ENCODE measurements at places on chromosomes 16 and 17. TPM values are rescaled to one million over a fixed set of nuclear protein-coding genes. Genes with fewer than 3 reads are reported as not detected.
A peak's percentile ranks its signal among the peaks of the same experiment; 100 is the strongest.

The SECTM1 gene
- total RNA-seq: 3.1 TPM

The PPL gene
- 7.5 TPM for total RNA-seq

The ANKFY1 gene
- 16.7 TPM for total RNA-seq

The PRAC1 gene
- not detected for total RNA-seq

The MPP3 gene
- 36.2 TPM for total RNA-seq

The DNAI2 gene
- total RNA-seq: not detected

DNA sequence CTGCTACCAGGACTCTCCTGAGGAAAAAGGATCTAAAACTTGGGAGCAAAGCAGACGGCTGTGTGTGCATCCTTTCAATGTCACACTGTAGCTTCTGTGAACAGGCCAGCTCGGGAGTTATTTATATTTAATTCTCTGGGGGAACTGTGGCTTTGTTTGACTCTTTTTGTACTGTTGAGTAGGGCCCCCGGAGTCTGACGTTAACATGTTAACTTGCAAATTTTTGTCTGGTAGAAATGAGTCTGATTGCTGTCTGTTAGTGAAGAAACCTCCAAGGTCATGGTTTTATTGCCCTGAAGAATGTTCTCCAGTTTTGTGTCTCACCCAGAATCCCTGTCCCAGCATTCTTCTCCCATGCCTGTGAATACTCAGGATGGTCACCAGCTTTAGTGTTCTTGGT lies 14.2 kb upstream of the KCNG4 start:
- H3K27ac ChIP-seq: no peak overlapping the region
- H3K27me3 ChIP-seq: no peaks in the 10 kb centered on the region
- no peaks in the 10 kb centered on the region for H3K4me1 ChIP-seq
- H3K36me3 ChIP-seq: no peaks in the 10 kb centered on the region
- DNase-seq: no peak
- H3K4me3 ChIP-seq: no peak overlapping the region

- DNase-seq: no peak
- peaks cover 17% of the 10 kb centered on the region for H3K4me1 ChIP-seq
- no peak overlapping the region for H3K27ac ChIP-seq
- peaks cover 28% of the 10 kb centered on the region for H3K36me3 ChIP-seq
Observed at GRCh38 chr16:48287239-48287638, 39.9 kb upstream of the ABCC11 start.

- H3K27me3 ChIP-seq: no peaks in the 10 kb centered on the region
- DNase-seq: no peak
- H3K36me3 ChIP-seq: peaks cover 5% of the 10 kb centered on the region
- peak overlapping the region; percentile 82 for H3K4me3 ChIP-seq
Observed at GRCh38 chr17:75856062-75856756, 1.1 kb upstream of the WBP2 start.

DNA sequence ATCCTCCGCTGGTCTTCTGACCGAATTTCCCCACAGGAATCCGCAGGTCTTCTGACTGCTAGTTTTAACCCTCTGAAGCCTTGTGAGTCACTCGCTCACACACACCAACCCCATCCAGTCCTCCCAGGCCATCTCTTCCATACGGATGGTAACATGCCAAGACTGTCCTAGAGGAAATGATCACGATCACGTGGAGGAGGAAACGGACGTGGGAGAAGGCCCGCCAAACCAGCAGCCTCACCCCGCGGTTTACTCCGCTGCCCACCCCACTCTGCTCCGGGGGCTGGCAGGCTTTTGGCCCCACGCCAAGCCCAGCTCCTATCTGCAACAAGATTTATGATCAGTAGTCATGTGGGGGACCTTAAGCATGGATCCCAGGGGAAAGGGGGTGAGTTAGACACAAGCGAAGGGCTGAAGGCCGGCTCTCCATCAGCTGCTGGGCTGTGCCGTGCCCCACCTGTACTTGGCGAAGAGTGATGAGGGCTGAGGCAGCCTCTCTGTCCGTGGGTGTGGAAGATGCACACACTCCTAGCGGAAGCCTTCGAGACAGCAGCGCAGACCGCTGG lies 1.5 kb upstream of the FAAP100 start:
- peak overlapping the region; percentile 82 for H3K27ac ChIP-seq
- H3K4me3 ChIP-seq: peak overlapping the region; percentile 90
- no peaks in the 10 kb centered on the region for H3K27me3 ChIP-seq

DNA sequence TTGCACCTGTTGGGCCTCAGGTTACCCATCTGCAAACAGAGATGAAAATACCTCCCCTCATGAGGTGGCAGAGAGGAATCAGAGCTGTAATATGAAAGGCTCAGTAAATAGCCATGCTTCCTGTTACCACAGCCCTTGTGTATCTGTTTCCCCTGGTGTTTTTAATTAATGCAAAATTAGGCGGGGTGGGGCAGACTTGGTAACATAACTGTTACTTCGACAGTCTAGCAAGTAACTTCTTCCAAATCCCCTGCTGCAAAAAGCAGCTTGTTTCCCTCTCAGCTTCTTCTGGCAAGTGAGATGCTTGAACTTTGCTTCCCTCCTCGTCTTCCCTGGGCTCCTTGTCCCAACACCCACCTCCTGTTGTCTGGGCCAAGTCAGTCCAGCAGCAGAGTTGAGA lies 381.5 kb downstream of the CPPED1 start:
- H3K4me3 ChIP-seq: no peak overlapping the region
- no peaks in the 10 kb centered on the region for H3K4me1 ChIP-seq
- no peaks in the 10 kb centered on the region for H3K36me3 ChIP-seq
- no peaks in the 10 kb centered on the region for H3K27me3 ChIP-seq

DNA sequence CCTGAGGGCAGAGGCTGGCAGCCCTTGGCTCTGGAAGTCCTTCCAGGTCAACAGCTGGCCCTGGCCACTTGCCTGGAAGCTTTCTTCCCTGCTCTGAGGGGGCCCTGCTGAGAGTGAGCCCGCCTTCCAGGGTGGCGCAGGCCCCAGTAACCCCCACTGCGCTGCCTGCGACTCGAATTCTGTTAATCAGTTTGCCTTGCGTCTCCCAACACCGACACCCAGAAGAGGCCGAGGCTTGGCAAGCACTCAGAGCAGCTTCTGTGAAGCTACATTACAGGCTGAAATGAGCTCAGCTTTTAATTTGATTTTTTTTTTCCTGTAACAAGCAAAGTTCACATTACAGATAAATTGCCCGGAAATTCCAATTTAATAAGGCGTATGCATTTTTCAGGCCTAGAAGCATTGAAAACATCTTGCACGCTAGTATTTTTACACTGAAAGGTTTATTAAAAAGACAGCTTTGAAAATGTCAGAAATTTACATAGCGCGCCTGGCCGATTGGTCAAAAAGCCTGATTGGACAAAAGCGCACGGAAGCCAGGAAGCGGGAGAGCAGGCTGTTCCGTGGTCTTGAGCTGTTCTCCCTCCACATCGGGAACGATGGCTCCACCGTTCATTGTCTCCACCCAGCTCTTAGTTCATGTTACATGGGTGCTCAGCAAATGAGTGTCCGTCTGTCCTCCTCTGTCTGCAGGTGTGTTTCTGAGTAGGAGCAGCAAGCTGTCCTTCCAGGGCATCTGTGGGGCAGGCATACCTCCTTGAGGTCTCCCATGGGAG lies 65.5 kb upstream of the HSBP1 start:
- H3K27ac ChIP-seq: no peak overlapping the region
- no peaks in the 10 kb centered on the region for H3K36me3 ChIP-seq
- no peaks in the 10 kb centered on the region for H3K4me1 ChIP-seq
- H3K4me3 ChIP-seq: no peak overlapping the region
- no peak for DNase-seq

- no peaks in the 10 kb centered on the region for H3K27me3 ChIP-seq
- no peak for DNase-seq
- H3K27ac ChIP-seq: no peak overlapping the region
- no peak overlapping the region for H3K4me3 ChIP-seq
- no peaks in the 10 kb centered on the region for H3K4me1 ChIP-seq
- H3K36me3 ChIP-seq: no peaks in the 10 kb centered on the region
Observed at GRCh38 chr16:48524348-48525200, 85.4 kb downstream of the N4BP1 start.

GRCh38 chr16:22355487-22355908 lies 18.9 kb downstream of the CDR2 start:
- H3K27ac ChIP-seq: no peak overlapping the region
- H3K4me1 ChIP-seq: no peaks in the 10 kb centered on the region
- H3K27me3 ChIP-seq: no peaks in the 10 kb centered on the region
- DNase-seq: no peak

DNA sequence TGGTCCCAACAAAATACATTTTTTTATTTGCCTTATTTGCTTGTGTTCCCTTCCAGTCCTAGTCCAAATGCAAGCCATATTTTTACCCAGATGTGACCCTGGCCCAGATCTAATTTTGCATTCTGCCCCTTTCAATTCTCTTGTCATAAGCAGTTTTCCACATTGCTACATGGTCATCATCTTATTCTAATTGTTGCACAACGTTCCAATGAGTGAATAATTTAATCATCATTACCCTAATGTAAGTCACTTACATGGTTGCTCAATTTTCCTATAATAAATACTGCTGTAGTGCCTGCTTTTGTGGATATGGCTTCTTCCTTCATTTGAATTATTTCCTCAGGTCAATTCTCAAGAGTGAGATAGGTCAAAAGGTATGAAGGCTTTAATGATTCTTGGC lies 12.8 kb downstream of the RSAD1 start:
- H3K36me3 ChIP-seq: no peaks in the 10 kb centered on the region
- no peak for DNase-seq
- H3K4me1 ChIP-seq: no peaks in the 10 kb centered on the region
- H3K27me3 ChIP-seq: no peaks in the 10 kb centered on the region

DNA sequence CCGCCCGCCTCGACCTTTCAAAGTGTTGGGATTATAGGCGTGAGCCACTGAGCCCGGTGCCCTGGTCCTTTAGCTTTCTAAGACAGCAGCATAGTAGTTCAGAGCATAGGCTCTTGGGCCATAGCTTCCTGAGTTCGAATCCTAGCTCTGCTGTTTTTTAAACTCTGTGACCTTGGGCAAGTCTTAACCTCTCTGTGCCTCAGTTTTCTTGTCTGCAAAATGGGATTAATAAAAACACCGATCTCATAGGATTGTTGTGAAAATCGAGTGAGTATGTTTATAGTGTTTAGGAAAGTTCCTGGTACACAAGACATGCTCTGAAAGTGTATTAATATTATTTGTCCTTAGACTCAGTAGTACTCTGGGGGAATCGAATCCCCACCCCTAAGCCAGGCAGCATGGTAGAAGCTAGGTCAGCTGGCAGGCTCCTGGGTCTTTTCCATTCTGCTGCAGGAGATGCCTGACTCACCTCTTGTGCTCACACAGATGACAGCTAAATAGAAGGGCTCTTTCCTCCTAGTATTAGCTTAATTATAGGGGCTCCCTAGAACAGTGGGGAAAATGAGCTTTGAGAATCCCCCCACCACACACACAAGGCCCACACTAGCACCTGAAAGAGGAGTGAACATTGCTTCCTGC lies 44.1 kb downstream of the PRKCB start:
- H3K36me3 ChIP-seq: no peaks in the 10 kb centered on the region
- no peak overlapping the region for H3K4me3 ChIP-seq
- H3K27me3 ChIP-seq: no peaks in the 10 kb centered on the region
- H3K4me1 ChIP-seq: no peaks in the 10 kb centered on the region
- H3K27ac ChIP-seq: no peak overlapping the region
- DNase-seq: no peak

DNA sequence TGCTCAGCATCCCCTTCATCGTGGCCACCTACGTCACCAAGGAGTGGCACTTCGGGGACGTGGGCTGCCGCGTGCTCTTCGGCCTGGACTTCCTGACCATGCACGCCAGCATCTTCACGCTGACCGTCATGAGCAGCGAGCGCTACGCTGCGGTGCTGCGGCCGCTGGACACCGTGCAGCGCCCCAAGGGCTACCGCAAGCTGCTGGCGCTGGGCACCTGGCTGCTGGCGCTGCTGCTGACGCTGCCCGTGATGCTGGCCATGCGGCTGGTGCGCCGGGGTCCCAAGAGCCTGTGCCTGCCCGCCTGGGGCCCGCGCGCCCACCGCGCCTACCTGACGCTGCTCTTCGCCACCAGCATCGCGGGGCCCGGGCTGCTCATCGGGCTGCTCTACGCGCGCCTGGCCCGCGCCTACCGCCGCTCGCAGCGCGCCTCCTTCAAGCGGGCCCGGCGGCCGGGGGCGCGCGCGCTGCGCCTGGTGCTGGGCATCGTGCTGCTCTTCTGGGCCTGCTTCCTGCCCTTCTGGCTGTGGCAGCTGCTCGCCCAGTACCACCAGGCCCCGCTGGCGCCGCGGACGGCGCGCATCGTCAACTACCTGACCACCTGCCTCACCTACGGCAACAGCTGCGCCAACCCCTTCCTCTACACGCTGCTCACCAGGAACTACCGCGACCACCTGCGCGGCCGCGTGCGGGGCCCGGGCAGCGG lies 3.2 kb downstream of the UTS2R start:
- no peak overlapping the region for H3K27ac ChIP-seq
- H3K4me3 ChIP-seq: no peak overlapping the region
- DNase-seq: no peak
- no peaks in the 10 kb centered on the region for H3K36me3 ChIP-seq
- peaks cover 17% of the 10 kb centered on the region for H3K27me3 ChIP-seq

DNA sequence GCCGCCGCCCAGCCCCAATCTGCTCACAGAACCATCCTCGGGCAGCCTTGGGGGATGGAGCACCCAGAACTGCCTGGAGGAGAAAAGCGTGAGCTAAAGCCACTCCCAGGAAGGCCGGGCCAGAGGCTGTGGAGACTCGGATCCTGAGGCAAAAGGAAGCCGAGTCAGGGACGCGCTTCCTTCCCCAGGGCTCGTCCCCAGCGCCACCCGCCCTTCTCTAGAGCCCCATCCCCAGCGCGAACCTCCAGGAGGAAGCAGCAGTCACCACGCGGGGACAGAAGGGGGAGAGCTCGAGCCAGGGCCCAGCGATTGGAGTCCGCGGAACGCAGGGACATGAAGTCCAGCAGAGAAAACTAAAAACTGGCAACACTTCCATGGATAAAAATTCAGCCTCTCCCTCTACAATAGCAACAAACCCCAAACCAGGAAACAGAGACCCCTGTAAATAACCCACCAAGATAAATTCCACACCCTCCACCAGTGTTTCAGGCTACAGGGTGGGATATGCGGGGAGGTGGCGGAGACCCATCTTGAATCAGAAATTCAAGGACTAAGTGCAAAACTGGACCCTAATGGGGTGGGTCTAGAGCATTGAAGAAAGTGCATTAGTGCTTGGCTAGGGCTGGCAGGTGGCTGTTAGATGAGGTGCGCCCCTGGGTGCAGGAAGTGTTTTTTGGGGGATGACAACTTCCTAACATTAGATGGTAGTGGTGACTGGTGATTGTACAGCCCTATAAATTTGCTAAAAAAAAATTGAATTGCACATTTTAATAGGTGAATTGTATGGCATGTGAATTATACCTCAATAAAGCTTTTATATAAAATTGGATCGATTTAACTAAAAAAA lies 116.1 kb upstream of the METRNL start:
- H3K4me3 ChIP-seq: peak overlapping the region; percentile 24
- no peak overlapping the region for H3K27ac ChIP-seq
- no peaks in the 10 kb centered on the region for H3K36me3 ChIP-seq
- peak; percentile 91 for DNase-seq
- no peaks in the 10 kb centered on the region for H3K27me3 ChIP-seq

- H3K36me3 ChIP-seq: no peaks in the 10 kb centered on the region
- no peaks in the 10 kb centered on the region for H3K4me1 ChIP-seq
- H3K27ac ChIP-seq: no peak overlapping the region
Observed at GRCh38 chr17:45675892-45676291, 108.2 kb upstream of the CRHR1 start.

All from right atrium auricular region (tissue), 2 donors.